Stimulated activated CD4-positive, alpha-beta T cell treated with anti-CD3 and anti-CD28 coated beads, Interleukin-1b, Interleukin-23, amount 100 ng/mL, for 1 hour (primary cell): ENCODE measurements at places on chromosomes 4 and X.
A peak's percentile ranks its signal among the peaks of the same experiment; 100 is the strongest.

- no peak for DNase-seq
Observed at GRCh38 chr4:93368968-93369367, 459.6 kb upstream of the ATOH1 start.

GRCh38 chr4:55087913-55088260 lies 37.5 kb downstream of the KDR start:
- DNase-seq: no peak

DNA sequence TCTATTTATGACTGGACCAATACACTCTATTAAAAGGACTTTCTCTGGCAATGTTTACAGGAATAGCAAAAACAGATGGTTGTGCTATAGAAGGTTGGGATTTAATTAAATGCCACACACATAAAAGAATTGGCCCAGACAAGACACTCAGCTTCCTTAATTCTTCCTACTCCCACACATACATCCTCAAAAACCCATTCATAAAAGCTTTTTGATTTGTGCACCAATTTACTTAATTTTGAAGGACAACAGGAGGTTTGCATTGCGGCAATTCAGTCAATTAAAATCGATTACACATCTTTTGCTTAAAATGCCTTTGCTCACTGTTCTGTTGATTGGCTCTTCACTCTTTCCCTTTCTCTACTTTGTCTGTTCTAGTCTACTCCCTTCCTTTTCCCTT lies 317.1 kb downstream of the CBLL2 start:
- DNase-seq: no peak

DNA sequence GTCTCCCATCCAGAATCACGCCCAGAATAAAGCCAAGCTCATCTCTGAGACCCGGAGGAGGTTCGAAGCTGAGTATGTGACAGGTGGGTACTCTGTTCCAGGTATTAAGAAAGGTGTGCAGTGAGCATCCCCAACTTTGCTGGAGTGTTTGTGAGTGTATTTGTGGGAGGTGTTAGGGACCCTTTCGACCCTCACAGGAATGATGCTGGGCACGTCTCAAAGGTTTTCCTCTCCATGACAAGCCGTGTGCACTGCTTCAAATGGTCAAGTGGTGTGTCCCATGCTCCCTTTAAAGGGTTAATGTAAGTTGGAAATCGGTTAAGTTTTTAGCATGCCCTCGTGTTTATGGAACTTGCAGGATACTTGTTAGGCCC lies 442 bp downstream of the MOSPD2 start:
- no peak for DNase-seq

- DNase-seq: peak; percentile 76
Observed at GRCh38 chrX:17736856-17737709, at the start of gene SCML1. Gene SCML1 (plus strand): TSS chrX:17737493. CDS start chrX:17744187, 6,694 bp downstream.

GRCh38 chrX:135605906-135606305 lies 85.4 kb downstream of the INTS6L start:
- DNase-seq: no peak

- DNase-seq: no peak
Observed at GRCh38 chrX:149010853-149011224, 494.3 kb downstream of the IDS start.

DNA sequence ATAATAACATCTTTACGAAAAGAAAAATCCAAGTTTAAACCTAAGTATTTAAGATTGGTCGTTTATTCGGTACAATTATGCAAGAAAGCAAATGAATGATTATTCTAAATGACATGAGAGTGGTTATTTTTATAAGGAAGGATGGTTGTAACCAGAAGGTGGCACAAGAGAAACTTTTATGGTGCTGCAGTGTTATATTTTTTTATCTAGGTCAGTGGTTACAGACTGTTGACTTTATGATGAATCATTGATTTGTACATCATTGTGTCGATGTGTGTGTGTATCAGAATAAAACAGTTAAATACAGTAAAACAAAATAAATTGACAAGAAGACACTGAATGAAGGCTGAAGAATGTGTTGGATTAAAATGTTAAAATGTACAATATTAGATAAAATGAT lies 9.8 kb downstream of the DCAF8L2 start:
- DNase-seq: no peak

- DNase-seq: no peak
Observed at GRCh38 chr4:30600246-30601017, 119.7 kb upstream of the PCDH7 start.

DNA sequence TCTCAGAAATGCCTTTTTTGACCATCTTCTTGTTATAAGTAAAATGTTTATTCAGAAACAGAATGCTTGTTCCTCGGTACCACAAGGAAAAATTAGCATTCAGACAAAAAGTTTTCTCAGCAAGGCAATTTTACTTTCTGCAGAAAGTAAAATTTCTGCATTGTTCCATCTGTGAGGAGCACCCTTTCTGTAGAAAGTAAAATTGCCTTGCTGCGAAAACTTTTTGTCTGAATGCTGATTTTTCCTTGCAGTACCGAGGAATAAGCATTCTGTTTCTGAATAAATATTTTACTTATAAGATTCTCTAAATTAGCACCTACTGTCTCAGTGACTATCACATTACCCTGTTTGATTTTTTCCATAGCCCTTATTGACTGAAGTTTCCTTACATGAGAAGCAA lies 24.8 kb downstream of the ITGB1BP2 start:
- no peak for DNase-seq

- DNase-seq: no peak
Observed at GRCh38 chrX:23783589-23784469, 856 bp downstream of the SAT1 start.

- no peak for DNase-seq
Observed at GRCh38 chr4:55549888-55550287, 3.2 kb upstream of the CLOCK start.

DNA sequence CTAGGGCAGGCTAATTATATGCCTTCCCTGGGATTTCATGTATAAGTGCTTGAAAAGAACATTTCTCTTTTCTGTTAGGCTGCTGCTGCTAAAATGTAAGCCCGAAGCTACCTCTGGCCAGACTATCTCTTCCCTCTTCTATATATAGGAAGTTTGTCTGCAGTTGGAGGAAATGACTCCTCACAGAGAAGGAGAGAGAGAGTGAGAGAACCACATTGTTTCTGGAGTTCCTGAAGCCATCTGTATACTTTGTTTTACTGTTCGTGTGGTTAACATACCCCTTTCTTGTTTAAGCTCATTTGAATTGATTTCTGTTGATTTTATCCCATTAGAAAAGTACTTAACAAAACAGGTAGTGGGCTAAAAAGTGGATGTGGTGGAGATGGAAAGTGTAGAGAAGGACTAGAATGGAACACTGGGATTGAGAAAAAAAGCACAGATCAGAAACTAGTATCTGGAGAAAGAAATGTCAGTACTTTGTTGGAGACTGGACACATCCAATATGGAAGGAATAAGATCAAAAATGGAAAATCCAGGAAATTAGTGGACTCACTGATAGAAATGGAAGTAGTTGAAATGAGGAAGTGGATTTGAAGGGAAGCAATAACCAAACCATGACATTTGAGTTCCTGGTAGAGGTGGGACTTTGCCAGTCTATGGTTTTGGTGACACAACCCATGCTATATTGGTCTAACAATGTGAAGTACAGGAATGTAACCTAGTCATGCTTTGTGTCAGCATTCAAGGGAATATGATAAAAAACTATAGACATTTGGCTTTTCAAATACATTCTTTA lies 112.6 kb downstream of the TMA16 start:
- DNase-seq: no peak

DNA sequence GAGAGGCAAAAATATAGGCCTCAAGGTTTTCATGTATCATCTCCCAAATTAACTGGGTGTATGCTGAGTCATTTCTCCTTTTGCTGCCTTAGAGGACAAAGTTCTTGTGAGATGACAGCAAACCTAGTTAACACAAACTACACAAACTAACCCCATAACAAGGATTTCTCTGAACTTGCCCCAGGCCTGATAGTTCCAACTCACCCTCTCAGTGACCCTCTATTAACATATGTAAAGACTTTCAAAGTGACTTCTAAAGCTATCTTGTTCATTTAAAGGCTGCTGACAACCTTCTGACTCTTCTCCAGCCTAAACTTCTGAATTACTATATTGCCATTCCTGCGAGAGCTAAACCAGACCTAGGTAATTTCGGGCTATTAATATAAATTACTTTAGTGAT lies 43.2 kb upstream of the CCDC149 start:
- no peak for DNase-seq

DNA sequence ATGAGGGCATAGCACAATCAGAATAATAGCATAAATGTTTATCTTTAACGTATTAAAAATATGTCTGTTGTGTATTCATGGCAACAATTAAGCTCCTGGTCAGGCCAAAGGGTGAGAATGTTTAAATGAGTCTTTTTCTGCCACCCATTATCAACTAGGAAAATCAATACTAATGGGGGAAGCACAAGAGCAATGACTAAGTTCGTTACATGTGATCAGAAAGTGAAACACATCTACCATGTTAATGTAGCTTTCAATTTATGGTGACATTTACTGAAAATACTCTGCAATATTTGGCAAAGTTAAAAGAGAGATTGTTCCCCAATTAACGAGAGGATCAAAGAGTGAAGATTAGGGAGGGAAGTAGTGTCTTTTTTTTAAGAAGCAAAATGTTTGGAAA lies 143.7 kb downstream of the NAA11 start:
- DNase-seq: no peak

- DNase-seq: no peak
Observed at GRCh38 chrX:118183606-118184005, 67.0 kb upstream of the KLHL13 start.

DNA sequence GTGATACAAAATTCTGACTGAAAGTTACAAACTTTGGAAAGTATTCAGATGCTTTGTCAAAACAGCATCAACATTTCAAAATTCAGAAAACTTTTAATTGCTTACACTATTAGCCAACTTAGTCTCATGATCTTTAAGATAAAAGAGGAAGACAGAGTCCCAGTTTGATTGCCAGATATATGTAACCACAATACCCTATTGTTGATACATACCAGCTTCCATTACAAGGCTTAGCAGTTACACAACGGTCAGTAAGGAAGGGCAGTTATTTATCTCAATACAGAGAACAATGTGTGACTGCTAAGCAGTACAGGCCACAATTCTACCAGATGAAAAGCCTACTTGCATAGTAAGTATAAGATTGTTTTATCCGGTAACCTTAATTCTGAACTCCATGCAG lies 138.4 kb downstream of the SPANXN3 start:
- DNase-seq: no peak

GRCh38 chr4:51906167-51906958 lies 63.4 kb downstream of the DCUN1D4 start:
- no peak for DNase-seq

DNA sequence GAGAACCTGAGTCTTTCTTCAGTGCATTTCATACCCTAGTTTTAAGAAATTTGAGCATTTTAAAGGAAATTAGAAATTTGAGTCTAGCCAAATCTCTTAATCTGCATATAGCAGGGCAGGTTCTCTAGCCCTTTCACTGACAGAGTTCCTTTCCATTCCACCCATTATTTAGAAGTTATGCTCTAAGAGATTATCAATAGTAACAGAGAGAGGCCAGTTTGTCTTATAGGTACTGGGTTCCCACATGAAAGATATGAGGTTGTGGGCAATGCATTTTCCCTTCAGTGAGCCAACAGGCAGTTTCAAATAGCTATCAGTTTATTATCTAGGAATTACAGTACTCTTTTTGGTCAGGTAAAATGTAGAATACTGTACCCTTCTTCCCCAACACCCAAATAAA lies 7.3 kb upstream of the GALNT7 start:
- no peak for DNase-seq

DNA sequence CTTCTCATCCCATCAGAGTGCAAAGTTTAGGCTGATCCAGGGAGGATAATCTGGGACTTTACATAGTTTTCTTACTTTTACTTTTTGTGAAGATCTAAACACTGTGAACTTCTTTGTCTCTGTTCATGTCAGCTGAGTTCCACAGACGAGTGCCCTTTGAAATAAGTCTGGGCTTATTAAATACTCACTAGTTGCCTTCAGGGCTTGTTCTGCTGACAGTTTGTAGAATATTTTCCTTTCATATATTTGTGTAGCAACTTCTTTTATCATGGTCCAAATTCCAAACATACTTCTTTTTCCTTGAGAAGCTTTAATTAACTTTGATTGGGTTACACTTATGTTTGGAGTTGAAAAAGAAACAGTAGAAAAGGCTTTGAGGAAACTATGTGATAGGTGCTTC lies 109.6 kb downstream of the SH2D1A start:
- no peak for DNase-seq

DNA sequence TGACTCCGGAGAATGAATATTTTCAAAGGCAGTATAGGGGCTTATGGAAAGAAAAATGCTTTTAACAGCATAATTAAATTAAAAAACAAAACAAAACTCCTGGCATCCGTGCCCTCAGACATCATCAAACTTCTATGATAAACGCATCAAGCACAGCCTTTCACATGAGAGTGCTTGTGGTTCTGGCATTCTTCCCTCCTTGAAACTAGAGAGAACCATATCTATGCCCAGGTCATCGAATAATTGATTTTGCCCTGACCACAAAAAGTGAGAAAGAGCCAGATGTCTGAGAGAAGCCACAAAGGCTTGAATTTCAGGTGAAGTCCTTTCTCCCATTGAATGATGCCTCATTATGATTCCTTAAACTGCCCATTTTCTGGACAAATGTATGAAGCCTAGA lies 286.8 kb downstream of the CBLL2 start:
- no peak for DNase-seq

GRCh38 chr4:7808181-7808580 lies 131.5 kb downstream of the AFAP1 start:
- DNase-seq: no peak

- DNase-seq: no peak
Observed at GRCh38 chrX:107526141-107526540, 76.7 kb downstream of the FRMPD3 start.

GRCh38 chrX:38458071-38458470 lies 103.3 kb upstream of the TSPAN7 start:
- DNase-seq: no peak

DNA sequence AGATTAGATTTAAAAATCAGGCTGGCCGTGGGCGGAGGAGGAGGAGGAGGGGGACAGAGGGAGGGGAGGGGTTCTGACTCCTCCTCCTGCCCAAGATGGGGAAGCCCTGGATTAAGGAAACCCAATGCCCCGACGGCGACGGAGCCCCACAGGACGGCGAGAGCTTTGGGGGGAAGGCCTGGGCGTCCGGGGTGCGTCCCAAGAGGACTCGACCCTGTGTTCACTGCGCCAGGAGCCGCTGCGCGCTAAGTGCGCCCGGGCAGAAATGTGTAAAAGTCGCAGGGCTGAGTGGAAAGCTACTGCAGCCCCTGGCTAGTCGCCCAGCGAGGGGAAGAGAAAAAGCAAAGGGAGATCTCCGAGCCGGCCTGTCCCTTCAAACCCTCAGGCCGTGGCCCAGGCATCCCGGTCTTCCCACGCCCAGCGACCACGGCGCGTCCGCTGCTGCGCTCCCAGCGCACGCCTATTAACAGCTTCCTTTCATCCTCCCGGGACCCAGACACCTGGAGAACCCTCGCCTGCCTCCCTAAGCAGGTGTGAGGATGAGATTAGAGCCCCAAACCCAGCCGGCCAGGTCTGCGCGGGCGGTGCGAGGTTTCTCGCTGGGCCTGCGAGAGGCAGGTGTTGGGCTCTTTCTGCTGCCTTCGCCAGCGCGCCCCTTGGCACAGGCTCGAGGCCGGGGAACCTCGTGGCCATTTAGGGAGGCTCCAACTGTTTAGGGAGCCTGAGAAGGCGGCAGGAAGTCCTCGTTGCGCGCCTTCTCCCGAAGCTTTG lies 1.4 kb upstream of the RPS6KA3 start:
- no peak for DNase-seq
